ENCODE measurements at places on chromosomes 11 and 22.
A peak's percentile ranks its signal among the peaks of the same experiment; 100 is the strongest.

GRCh38 chr11:124874571-124875255, 9.5 kb downstream of the ROBO3 start:
- DNase-seq = no peak

GRCh38 chr11:125517116-125517770, 21.2 kb upstream of the FEZ1 start:
- DNase-seq = no peak

DNA sequence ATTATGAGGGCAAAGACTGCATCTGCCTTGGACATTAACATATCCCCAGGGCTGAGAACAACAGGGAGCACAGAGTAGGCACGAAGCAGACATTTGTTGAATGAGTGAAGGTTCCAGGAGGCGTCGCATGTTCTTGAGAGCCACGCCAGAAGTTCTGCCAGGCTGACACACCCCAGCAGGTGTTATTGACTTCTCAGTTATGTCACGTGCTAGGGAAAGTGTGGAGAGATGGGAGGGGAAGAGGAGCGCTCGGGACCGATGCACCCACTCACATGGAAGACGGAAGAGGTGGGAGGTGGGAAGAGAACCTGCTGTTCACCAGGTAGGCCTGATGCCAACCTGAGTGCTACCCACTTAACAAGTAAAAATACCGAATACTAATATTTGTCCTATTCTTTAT, 232.8 kb downstream of the LARGE1 start:
- DNase-seq = no peak

DNA sequence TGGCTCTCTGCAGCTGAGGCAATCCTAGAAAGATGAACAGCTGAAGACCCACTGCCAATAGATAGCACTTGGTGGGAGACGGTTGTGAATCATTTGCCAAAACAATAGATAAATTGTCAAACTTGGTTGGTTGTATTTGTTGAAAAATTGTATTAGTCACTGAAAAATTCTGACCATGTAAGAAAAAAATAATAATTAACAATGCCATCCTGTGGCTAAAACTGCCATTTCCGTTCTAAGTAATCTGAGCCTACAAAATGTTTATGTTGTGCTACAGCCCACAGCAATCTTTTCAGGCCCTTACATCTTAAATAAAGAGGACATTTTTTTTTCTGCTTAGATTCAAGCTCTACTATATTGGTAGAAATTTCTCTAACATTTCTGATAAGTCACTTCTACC, 103.2 kb upstream of the ANO3 start:
- no peak for DNase-seq

- no peak for DNase-seq
Measured at GRCh38 chr11:134362192-134362901, 30.6 kb downstream of the GLB1L2 start.

GRCh38 chr11:1978720-1979473, 18.7 kb downstream of the H19 start:
- DNase-seq = no peak

DNA sequence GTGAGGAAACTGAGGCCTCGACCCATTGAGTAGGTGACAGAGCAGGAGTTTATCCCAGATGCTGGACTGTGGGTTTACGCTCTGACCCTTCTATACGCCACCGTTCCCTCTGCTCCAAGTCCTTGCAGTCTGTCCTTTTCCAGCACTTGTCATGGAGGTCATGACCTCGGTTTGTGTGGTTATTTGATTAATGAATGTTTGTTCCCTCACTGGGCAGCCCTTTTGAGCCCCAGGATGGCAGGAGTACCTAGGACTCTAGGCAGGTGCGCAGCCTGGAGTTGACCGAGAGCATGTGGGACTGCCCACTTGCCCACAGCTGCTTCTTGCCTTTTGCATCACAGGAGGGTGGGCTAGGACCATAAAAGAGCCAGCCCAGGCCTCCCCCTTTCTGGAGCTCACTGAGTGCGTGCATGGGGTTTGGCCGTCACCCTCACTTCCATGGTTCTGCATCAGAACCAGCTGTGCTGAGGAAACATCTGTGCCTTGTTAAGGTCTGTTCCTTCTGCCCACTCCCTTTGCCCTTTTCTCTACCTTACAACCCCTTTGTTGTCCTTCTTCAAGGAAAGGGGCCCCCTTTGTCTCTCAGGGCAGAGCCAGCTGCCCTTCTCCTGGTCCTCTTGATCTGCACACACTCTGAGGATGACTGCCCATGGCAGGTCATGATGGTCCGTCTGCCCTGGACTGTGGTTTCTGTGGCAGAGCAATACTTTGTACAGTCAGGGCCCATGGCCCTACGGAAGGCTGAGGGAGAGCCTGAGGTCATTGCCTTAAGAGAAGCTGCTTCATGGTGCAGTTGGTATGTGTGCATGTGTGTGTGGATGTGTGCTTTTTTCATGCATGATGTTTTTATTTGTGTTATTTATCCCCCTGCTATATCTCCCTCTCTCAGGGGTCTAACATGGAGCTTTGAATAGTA, 38.2 kb downstream of the BMAL1 start:
- DNase-seq = no peak

DNA sequence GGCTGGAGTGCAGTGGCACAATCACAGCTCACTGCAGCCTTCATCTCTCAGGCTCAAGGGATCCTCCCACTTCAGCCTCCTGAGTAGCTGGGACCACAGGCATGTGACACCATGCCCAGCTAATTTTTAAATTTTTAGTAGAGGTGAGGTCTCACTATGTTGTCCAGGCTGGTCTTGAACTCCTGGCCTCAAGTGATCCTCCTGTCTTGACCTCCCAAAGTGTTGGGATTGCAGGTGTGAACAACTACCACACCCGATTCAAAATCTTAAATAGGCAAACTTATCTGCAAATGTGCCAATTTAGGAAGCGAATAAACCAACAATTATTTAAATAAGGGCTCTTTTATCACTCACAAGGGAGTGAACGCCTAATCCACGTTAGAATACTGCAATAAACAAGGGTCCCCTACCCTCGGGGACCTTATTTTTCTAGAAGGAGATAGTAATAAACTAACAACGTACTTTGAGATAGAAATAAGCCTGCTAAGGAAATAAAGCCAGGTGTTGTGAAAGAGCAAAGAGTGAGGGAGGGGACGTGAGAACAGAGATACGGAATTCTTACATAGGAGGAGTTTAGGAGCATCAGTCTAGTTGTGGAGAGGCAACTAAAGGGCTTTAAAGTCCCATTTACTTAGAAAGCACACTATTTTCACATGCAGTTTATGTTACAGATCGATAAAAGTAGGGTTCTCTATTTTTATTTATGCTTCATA, 3.0 kb upstream of the WEE1 start:
- DNase-seq = no peak

GRCh38 chr11:59259047-59259446, 46.3 kb upstream of the MPEG1 start:
- DNase-seq = no peak

- no peak for DNase-seq
Measured at GRCh38 chr11:7220636-7221035, 31.1 kb upstream of the SYT9 start.

GRCh38 chr22:36612458-36612857, 83.5 kb upstream of the EIF3D start:
- no peak for DNase-seq

GRCh38 chr22:29867851-29868250, 15.1 kb upstream of the MTMR3 start:
- no peak for DNase-seq

GRCh38 chr11:2114430-2115241, 24.6 kb downstream of the IGF2 start:
- DNase-seq = no peak

- no peak for DNase-seq
Measured at GRCh38 chr11:118696673-118697226, 17.3 kb upstream of the TREH start.

DNA sequence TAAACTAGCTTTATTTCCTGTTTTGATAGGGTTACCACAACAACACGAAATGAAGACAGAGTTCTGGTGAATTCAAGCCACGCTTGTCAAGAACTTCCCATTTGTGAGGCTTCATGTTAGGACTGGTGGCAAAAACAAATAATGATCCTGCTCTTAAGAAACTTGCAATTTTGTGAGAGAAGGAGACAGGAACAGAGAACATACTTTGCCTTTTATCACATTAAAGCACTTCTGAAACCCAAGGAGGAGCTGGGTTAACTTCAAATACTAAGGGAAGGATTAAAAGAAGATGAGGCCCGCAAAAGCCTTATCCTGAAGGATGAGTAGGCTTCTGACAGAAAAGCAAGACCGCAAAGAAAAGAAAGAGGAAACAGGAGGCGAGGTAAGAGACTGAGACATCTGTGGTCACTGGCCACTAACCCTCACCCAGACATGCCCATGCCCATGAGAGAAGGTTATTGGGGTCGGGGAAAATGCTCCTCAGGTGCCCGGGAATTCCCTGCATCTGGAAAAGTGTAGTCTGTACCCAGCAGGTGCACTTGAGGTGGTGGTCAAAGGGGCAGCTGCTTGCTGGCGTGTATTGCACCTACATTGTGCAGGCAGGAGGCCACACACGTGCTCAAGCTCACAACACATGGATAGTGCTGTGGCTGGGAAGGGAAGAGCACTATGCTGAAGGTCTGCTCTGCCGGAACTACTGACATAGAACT, 50.5 kb downstream of the MAPK1 start:
- no peak for DNase-seq

- no peak for DNase-seq
Measured at GRCh38 chr11:45665933-45666647, 668 bp upstream of the CHST1 start.

GRCh38 chr11:34464591-34465051, 25.9 kb downstream of the CAT start:
- DNase-seq = no peak

DNA sequence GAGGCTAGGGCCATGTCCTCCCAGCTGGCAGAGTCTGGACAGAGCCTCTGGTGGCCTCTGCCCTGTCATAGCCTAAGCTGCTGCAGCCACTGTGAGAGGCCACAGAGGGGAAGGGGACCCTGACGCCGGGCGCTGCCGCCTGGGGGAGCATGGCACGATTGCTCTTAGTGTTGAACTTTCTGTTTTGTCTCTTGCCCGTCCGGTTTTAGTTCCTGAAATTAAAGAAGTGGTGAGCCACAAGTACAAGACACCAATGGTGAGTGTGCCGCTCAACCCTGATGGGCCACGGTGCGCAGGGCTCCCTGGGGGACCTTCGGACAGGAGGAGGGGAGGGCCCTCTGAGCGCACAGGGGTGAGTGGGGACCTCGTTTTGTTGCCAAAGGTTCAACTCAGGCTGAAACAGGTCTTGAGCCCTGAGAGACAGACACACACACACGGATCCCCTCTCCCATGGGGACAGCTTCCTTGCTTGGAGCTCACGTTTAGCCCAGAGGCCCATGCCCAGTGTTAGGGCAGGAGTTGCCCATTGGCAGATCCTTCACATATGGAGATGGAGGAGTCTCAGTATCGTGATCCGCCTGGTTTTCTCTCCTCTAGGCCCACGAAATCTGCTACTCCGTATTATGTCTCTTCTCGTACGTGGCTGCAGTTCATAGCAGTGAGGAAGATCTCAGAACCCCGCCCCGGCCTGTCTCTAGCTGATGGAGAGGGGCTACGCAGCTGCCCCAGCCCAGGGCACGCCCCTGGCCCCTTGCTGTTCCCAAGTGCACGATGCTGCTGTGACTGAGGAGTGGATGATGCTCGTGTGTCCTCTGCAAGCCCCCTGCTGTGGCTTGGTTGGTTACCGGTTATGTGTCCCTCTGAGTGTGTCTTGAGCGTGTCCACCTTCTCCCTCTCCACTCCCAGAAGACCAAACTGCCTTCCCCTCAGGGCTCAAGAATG, 23.8 kb downstream of the MYBPC3 start:
- DNase-seq = no peak

GRCh38 chr11:116862951-116863350, 25.5 kb upstream of the APOA1 start:
- no peak for DNase-seq

DNA sequence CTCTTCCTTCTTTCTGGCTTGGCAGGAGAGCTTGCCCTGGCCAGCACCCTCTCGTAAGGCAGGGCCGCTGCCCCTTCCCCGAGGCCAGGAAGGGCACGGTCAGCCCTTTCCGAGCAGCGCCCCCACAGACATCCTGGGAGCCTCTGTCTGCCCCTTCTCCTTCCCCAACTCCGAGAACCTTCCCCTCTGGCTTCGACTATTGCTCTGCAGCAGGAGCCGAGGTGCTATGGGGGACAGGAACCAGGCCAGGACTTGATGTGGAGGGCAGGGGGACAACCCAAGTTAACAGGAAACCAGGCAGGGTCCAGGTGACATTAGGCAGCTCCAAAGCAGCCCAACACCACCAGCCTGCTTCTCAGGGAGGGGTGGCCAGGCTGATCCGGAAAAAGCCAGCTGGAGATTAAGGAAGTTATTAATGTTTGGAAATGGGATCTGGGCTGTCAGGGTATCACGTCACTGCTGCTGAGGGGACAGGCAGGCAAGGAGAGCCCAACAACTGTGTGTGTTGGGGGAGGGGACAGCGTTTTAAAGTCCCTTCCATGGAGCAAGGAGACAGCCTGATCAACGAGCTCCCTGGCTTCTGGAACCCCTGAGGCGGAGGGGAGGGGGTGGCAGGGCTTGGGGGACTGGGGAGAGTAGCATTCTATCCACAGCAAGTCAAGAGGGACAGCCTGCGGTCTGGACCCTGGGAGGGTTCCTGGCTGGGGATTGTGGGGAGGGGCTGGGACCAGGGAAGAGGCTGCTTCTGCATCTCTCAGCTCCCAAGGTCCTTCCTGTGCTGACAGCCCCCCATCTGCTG, 27.3 kb downstream of the SYT7 start:
- peak; percentile 93 for DNase-seq

- no peak for DNase-seq
Measured at GRCh38 chr11:15227011-15227410, 112.3 kb downstream of the INSC start.

DNA sequence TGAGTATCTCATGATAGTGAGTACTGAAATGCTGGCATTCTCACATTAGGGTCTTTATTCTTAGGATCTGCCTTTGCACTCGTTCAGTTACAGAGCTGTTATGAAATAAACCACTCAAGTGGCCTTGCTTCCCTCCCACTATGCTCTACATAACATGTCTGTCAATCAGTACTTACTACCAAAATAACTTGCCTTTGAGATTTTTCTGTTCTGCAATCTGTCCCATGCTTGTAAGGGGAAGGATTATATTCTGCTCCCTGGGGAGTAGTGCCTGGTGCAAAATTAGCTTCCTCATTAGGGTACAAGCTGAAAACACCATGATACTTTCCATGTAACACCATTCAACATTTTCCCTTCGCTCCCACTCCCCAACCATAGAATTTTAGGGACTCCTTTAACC, 1.9 kb upstream of the GRAP2 start:
- no peak for DNase-seq

GRCh38 chr22:40484906-40485669, 114.7 kb downstream of the SGSM3 start:
- no peak for DNase-seq

- DNase-seq = no peak
Measured at GRCh38 chr11:57979532-57980079, 44.1 kb upstream of the OR9Q1 start.

DNA sequence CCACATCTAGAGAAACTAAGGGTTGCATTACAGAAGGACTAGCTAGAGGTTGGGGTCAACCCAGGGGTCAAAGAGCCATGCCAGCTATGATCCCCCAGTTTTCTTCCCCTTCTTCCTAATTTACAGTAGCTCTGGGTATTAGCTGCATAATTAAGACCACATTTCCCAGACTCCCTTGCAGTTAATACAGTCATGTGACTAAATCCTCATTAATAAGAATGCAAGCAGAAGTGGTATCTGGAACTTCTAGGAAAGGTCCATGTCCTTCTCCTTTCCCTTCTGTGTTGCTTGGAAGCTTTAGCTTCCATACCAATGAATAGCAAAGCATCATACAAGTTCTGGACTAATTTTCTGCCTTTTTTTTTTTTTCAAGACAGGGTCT, 19.1 kb upstream of the LMO2 start:
- DNase-seq = no peak

GRCh38 chr11:110818032-110818687, 105.9 kb upstream of the ARHGAP20 start:
- no peak for DNase-seq
